ENCODE measurements at places on chromosomes 3 and 15.

- DNase-seq: no peak
Measured at GRCh38 chr15:20643024-20643770, 101.6 kb upstream of the GOLGA6L6 start.

DNA sequence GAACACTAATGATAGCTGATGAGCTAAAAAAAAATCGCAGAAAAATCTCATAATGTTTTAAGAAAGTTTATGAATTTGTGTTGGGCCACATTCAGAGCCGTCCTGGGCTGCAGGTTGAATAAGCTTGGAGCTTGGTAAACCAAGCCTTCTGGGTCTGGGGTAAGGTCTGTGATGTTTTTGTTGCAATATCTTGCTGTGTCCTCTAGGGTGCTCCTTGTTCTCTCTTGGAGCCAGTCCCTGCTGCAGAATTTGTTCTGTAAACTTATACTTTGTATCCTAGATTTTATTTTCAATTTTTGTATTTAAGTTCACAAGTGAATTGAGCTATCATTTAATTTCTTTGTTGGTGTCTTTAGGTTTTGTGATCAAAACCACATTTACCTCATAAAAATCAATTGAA, 143.7 kb downstream of the NR1D2 start:
- no peak for DNase-seq

DNA sequence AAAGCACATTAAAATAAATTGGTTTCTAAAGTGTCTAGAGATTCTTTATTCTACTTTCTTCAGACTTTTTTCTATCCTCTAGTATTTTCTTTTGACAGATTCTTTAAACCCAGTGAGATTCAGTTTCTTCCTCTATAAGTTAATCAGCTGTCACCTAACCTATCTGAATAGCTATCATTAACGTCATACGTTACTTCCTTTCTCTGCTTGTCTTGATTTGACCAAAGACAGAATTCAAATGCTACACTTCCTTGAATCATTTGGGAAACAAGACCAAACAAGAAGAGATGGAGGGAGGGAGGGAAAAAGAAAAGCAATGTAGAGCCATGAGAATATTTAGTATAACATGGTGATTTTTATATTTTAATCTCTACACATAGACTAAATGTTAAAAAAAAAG, 235.2 kb downstream of the NAALADL2 start:
- no peak for DNase-seq

DNA sequence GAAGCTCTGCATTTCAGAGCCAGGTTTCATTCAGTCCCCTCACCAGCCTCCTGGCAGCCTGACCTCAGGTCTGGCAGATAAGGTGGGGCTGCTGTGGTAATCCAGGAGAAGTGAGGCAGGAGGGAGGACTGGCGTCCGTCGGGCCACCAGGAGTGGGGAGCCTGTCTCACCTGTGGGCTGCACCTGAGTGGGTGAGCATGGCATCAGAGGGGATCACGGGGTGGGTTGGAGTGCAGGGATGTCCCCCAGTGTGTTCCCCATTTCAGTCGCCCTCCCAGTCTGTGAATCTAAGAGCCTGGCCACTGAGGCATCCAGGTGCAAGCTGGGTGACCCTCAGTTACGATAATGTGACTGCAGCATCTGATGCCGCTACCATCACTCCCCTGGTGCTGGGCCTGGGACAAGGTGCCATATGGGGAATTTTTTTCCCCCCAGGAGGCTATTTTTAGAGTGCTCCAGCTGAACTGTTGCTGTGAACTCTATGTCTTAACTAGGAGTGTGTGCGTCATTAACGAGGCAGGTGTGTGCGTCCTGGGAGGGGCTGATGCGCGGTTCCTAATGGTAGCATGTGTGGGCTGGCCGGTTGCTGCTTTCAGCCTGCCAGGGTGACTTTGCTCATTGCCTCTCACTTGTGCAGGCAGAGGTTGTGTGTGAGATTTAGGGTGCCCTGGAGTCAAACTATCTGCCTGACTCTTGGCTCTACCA, 165.2 kb downstream of the SLCO3A1 start:
- no peak for DNase-seq

GRCh38 chr3:109994853-109995252, 657.5 kb upstream of the DPPA4 start:
- no peak for DNase-seq

- DNase-seq: no peak
Measured at GRCh38 chr15:22989576-22990477, 9.7 kb upstream of the CYFIP1 start.

DNA sequence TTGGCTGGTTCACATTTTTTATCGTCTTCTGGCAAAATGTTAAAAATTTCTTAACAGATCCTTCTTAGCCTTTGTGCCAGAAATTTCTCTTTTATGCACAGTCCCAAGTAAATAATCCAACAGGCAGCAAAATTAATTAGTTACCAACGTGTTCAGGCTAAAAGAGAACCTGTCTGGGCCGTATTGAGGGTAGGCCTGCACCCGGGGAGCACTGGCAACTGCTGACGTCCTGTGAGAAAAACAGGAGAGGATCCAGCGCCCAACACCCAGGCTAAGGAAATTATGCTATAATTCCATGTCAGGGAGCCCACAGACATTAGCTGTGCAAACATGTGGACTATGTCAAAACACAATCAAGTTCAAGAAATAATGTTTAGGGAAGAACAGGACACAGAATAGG, 30.7 kb upstream of the CSTA start:
- DNase-seq: no peak

DNA sequence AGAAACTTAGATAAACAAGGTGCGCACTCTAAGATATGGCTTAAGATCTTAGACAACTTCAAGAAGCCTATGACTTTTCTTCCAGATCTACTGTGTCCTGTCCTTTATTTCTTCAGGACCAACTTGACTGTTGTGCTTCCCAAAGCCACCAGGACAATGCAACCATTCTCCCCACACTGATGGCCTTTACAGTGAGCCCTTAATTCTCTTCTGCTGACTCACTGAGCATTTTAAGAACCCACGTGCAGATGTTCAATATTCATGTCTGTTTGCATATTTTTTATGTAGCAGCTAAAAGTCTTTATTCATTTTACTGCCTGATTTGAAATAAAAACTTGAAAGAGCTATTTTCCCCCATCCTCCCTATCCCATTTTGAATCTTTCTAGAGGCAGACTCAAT, 103.3 kb upstream of the SLC2A2 start:
- no peak for DNase-seq

GRCh38 chr3:152717252-152717651, 117.7 kb upstream of the P2RY1 start:
- DNase-seq: no peak

All from CD4-positive, alpha-beta T cell treated with Interferon alpha-2 for 1 hour (primary cell).